ENCODE measurements at places on chromosomes 6 and 20. TPM values are rescaled to one million over a fixed set of nuclear protein-coding genes. Genes with fewer than 3 reads are reported as not detected.

The SSTR4 gene
- total RNA-seq, result 0.69 TPM

The SAPCD1 gene
- 0.94 TPM for total RNA-seq

The GHRH gene
- not detected for total RNA-seq

The OR2J3 gene
- total RNA-seq, result not detected

The FOXF2 gene
- total RNA-seq, result not detected

The ARMH2 gene
- total RNA-seq, result not detected

The GCM1 gene
- not detected for total RNA-seq

The PNLDC1 gene
- 0.20 TPM for total RNA-seq

The OR2H1 gene
- total RNA-seq, result not detected

The OTOR gene
- total RNA-seq, result not detected

The TGM3 gene
- not detected for total RNA-seq

The TUBB2B gene
- total RNA-seq, result 1.7 TPM

The ARFGEF3 gene
- total RNA-seq, result 6.1 TPM

The COL9A1 gene
- not detected for total RNA-seq

The TLDC2 gene
- total RNA-seq, result 0.95 TPM

The MEA1 gene
- 52.6 TPM for total RNA-seq

The PNISR gene
- 92.7 TPM for total RNA-seq

The AVP gene
- total RNA-seq, result not detected

The HLA-DRB5 gene
- total RNA-seq, result 16.5 TPM

The PPP1R10 gene
- 44.7 TPM for total RNA-seq

The ISM1 gene
- 0.61 TPM for total RNA-seq

The ANKEF1 gene
- total RNA-seq, result 3.5 TPM

The TRIM40 gene
- total RNA-seq, result not detected

The HRH3 gene
- total RNA-seq, result not detected

The TBP gene
- 13.6 TPM for total RNA-seq

The KCNQ5 gene
- not detected for total RNA-seq

The PEX3 gene
- 15.5 TPM for total RNA-seq

The C6orf15 gene
- not detected for total RNA-seq

The SAMD5 gene
- 1.6 TPM for total RNA-seq

The UNC93A gene
- total RNA-seq, result 0.42 TPM

The C6orf58 gene
- total RNA-seq, result not detected

The ZDHHC14 gene
- total RNA-seq, result 4.9 TPM

The CTCFL gene
- total RNA-seq, result 0.92 TPM

The ETV7 gene
- 3.5 TPM for total RNA-seq

The CST2 gene
- not detected for total RNA-seq

The DCDC2 gene
- total RNA-seq, result 6.5 TPM

The ADGB gene
- total RNA-seq, result 0.72 TPM

The SCGN gene
- total RNA-seq, result 1.8 TPM

The GABRR1 gene
- not detected for total RNA-seq

The BMP5 gene
- total RNA-seq, result not detected

The KPNA5 gene
- total RNA-seq, result 14.4 TPM

The HIVEP2 gene
- 58.9 TPM for total RNA-seq

The BICRAL gene
- total RNA-seq, result 14.1 TPM

The PGC gene
- not detected for total RNA-seq

The CRISP2 gene
- total RNA-seq, result not detected

The ADGRG6 gene
- 2.4 TPM for total RNA-seq

The HTR1E gene
- total RNA-seq, result 4.4 TPM

The CLPSL1 gene
- total RNA-seq, result not detected

The STK38 gene
- total RNA-seq, result 14.8 TPM

The SEMG1 gene
- total RNA-seq, result not detected

The ELOVL4 gene
- total RNA-seq, result 1.8 TPM
